ENCODE measurements at places on chromosomes 7 and 10. TPM values are rescaled to one million over a fixed set of nuclear protein-coding genes. Genes with fewer than 3 reads are reported as not detected.

DNA sequence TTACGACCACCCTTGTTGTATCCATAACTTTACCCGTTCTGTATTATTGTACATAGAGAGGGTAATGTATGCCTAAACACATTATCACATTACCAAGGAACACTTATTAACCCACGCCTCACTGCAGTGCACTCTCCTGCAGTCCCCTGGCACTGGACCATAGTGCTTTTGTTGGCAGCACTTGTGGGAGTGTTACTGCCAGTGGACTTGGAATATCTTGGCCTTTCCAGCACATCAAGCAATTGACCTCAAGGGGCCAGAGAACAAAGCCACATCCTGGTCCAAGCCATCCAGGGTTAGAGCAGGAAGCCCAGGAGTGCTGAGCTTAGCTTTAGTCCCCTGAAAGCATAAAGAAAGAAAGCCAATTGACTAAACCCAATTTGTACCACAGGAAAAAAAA, 304.2 kb downstream of the PCDH15 start:
- no peak for DNase-seq

- no peak for DNase-seq
Measured at GRCh38 chr7:115145512-115145911, 223.6 kb downstream of the MDFIC start.

- DNase-seq = no peak
Measured at GRCh38 chr7:24715661-24716479, 41.4 kb downstream of the GSDME start.

GRCh38 chr10:74969530-74969929, 141.9 kb upstream of the SAMD8 start:
- DNase-seq = no peak

Gene SDK1
- 12.6 TPM for total RNA-seq

Data from neural crest cell (in vitro differentiated cells).